ENCODE measurements at places on chromosomes 7 and 10. TPM values are rescaled to one million over a fixed set of nuclear protein-coding genes. Genes with fewer than 3 reads are reported as not detected.
A peak's percentile ranks its signal among the peaks of the same experiment; 100 is the strongest.

DNA sequence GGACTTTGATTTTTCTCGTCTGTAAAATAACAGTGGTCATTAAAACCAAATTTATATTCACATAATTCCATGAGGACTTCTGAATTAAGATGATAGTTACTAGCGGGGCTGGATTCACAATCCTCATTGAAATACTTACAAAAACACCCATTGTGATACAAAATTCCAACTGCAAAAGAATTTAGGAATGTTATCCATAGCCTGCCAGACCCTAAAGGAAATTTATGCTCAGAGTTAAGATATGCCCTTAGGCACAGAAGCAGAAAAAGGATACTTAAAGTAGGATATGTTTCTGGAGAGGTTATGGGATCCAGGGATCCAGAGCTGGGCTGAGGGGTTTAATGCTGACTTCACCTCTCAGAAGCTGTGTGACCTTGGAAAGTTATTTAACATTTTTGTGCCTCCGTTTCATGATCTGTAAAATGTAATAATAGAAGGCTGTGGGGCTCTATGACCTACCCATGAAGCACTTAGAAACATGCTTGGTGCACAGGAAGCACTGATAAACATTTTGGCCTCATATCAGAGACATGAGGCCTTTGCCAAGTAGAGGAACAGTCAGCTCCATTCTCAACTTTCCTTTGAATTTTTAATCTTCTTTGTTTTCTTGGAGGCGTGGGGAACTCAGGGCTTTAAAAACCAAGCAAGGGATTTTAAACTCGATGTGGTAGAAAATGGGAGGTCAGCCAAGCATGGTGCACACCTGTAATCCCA is 744.7 kb downstream of the KCNMA1 start:
- DNase-seq = no peak

- DNase-seq = no peak
Measured at GRCh38 chr7:3430588-3430987, 129.5 kb downstream of the SDK1 start.

DNA sequence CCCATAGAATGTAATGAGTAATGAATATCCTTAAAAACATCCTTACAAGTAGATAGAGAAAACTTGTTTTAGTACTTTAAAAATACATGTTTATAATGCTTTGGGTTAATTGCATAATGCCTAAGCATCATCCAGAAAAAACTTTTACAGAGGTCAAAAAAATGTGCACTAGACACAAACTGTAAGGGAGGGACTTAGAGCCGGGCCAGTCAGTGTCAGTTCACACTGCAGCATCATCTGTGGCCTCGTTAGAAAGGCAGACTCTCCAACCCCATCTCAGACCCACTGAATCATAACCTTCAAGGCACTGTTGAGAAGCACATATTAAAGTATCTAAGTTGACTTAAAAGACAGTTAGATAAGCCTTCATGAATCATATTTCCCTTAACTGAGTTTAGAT is 230.1 kb upstream of the PRPS1L1 start:
- no peak for DNase-seq

DNA sequence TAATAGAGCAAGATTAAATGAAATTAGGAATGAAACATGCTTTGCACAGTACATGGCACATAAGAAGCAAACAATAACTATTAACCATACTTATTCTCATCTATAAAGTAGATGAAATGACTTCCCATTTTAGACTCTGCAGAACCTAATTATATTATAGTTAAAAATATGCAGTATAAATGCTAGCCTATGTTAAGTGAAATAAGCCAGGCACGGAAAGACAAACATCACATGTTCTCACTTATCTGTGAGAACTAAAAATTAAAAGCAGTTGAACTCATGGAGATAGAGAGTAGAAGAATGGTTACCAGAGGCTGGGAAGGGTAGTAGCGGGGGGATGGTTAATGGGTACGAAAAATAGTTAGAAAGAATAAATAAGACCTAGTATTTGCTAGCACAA is 247.0 kb downstream of the PRKG1 start:
- DNase-seq = no peak

GRCh38 chr7:132161976-132162375 is 414.3 kb downstream of the PLXNA4 start:
- no peak for DNase-seq

DNA sequence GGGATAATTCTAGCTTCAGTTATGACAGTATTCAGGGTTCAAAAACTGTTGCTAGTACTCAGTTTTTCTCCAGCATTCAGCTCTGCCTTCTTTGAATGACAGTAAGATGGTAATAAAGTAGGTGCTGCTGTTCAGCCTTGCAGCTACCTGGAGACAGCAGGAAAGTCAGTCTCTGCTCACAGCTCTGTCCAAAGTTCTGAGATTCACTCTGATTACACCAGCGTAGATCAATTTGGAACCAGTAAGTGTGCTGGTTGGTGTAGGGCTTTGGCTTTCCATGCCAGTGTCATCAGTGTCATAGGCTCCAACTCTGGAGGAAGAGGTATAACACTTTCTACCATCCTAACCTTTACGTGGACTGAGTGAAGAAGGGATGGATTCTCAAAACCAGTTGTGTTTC is 26.2 kb downstream of the STK17A start:
- no peak for DNase-seq

DNA sequence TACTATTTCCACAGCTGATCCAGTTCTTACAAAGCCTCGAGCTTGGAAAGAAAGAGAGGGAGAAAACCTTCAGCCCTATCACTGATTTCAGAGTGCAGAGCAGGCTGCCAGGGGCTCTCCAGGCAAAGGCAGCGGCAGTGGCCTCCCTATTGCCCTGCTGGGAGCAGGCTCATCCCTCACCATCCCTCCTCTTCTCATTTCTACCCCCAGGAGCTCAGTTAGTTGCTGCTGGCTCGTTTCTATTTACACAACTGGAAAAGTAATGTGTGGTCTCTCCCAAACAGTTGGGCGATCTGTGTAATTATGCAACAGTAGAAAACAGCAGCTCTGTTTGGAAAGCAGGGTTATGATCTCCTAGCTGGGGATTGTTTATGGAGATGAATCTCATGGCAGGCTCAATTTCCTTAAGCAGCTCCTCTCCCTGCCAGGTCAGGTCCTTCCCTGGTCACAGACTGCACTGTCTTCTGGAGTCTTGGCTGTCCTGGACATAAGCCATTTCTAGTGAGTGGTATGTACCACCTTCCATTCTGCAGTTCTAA is 28.7 kb upstream of the TNS3 start:
- no peak for DNase-seq

GRCh38 chr10:79044036-79044632 is 24.6 kb upstream of the ZMIZ1 start:
- peak; percentile 49 for DNase-seq

DNA sequence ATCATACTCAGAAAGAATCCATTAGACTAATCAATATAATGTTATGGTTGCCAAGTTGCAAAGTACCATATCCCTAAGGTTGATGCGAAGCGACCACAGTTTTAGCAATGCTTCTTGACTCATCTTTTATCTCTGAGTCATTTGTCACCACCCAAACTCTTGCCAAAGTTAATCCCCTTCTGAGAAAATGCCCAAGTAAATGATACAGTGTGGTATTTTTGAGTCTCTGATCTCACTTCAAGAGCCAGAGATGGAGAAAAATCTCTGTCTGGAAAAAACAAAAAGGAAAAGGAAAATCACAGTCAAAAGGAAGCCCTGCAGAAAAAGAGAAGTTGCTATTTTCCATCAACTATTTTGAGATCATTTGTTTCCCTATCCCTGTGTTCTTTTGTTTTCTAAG is 26.7 kb upstream of the OTUD1 start:
- DNase-seq = no peak

DNA sequence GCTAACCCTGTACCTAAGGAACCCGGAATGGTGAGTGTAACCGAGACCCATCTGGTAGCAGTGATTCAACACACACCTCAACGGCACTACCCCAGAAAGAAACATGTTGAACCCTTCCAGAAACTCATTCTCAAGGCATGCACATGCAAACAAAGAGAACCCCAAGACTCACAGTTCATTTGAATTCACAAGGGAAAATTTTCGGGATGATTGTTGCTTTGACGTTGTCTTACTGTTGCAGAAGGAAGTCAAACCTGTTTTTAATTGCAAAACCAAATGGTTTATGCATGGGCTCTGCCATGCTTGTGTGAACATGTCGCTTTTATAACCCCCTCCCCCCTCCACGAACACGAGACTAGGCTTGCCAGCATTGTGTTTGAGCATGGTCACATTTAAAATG is 539.7 kb downstream of the GATA3 start:
- no peak for DNase-seq

DNA sequence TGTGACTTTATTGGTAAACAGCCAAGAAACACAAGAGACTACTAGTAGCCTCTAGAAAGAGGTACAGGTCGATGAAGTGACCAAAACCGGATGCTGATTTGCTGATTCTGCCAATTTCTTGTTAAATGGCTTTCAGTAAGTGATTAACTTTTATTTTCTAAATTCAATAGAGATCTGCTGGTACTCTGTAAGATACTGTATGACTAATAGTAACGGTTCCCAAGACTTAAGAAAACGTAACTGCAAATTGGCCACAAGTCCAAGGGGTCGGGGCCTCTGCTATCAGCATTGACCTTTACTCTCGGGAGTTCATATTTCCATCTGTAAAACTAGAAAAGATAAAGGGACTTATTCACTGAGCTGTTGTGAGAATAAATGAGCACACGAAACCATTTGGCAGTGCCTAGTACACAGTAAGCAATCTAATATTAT is 1.4 kb downstream of the FAM3C start:
- no peak for DNase-seq

GRCh38 chr10:113362645-113363091 is 190.2 kb upstream of the HABP2 start:
- no peak for DNase-seq

- DNase-seq = no peak
Measured at GRCh38 chr10:33365301-33365700, 30.8 kb upstream of the NRP1 start.

DNA sequence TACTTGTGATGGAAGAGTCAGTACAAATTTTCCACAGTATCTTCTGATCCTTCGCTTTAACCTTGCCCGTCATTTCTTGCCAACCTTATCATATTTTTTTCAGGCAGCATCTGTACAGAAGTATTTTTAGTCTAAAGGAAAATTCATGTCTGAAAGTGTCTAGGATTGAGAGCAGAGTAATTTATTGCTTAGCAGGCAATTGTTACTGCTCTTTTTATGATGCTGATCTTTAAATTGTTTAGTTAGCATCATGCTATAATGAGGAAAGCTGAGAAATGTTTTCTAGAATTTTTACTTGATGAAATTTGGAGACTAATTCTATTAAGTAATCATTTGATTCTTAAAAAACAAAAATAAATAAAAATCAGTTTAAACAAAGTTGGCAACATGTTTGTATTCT is 20.6 kb downstream of the KAT6B start:
- no peak for DNase-seq

DNA sequence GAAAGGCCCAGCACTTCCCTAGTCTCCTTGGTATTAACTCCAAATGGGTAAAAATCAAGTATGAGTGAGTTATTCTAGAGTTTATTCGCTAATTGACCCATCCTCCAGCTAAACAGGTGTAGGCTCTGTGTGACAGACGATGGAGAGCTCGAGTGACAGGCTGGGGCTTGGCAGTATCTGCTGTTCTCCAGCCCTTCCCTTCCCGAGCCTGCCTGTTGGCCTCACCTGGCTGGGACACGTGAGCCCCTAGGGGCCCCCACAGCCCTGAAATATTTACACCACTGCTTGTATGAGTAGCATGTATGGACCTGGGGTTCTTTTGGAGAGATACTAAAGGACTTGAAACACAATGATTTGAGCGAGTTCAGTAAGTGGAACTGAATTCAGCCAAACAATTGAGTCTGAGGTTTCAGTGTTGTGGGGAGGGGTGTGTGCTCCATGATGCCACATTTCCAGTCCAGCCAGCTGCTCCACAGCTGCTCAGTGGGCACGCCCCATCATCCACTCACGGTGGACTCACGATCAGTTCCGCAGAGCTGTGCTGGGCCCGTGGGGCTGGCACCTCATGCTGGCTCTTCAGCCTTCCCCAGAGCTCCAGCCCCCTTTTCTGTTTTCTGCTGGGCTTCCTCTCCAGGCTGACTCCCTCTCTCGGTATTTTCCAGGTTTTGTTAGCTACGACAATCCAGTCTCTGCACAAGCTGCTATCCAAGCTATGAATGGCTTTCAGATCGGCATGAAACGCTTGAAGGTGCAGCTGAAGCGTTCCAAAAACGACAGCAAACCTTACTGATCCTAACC is 283.0 kb downstream of the USP6NL start:
- DNase-seq = no peak

GRCh38 chr7:106419455-106420182 is 134.8 kb upstream of the NAMPT start:
- DNase-seq = no peak

GRCh38 chr10:72426986-72427385 is 72.3 kb upstream of the DNAJB12 start:
- no peak for DNase-seq

DOCK4 gene
- 8.3 TPM for total RNA-seq

JCAD gene
- 4.1 TPM for total RNA-seq

LIPN gene
- 38.3 TPM for total RNA-seq

EN2 gene
- total RNA-seq = not detected

FAM25A gene
- 430 TPM for total RNA-seq

CCDC126 gene
- total RNA-seq = 13.6 TPM

ZNRF2 gene
- total RNA-seq = 35.0 TPM

CDK1 gene
- total RNA-seq = 7.1 TPM

CACNA2D1 gene
- total RNA-seq = 4.5 TPM

CTNNA3 gene
- total RNA-seq = 0.12 TPM

All from lower leg skin (tissue), 4 donors.